Metanephros (tissue), 2 donors: ENCODE measurements at places on chromosomes 1 and 21. TPM values are rescaled to one million over a fixed set of nuclear protein-coding genes. Genes with fewer than 3 reads are reported as not detected.

Gene MYBPH
- total RNA-seq, result 12.0 TPM

Gene CLCNKB
- 73.2 TPM for total RNA-seq

Gene ZNF593OS
- not detected for total RNA-seq

Gene TAF12
- total RNA-seq, result 20.3 TPM

Gene NR1I3
- 0.23 TPM for total RNA-seq

Gene FAM78B
- total RNA-seq, result 2.5 TPM

Gene ZMYND12
- 3.5 TPM for total RNA-seq

Gene KCNT2
- total RNA-seq, result 16.3 TPM

Gene CCDC30
- total RNA-seq, result 16.0 TPM
